Esophagus squamous epithelium (tissue), 5 donors: ENCODE measurements at places on chromosomes 3 and 15.

DNA sequence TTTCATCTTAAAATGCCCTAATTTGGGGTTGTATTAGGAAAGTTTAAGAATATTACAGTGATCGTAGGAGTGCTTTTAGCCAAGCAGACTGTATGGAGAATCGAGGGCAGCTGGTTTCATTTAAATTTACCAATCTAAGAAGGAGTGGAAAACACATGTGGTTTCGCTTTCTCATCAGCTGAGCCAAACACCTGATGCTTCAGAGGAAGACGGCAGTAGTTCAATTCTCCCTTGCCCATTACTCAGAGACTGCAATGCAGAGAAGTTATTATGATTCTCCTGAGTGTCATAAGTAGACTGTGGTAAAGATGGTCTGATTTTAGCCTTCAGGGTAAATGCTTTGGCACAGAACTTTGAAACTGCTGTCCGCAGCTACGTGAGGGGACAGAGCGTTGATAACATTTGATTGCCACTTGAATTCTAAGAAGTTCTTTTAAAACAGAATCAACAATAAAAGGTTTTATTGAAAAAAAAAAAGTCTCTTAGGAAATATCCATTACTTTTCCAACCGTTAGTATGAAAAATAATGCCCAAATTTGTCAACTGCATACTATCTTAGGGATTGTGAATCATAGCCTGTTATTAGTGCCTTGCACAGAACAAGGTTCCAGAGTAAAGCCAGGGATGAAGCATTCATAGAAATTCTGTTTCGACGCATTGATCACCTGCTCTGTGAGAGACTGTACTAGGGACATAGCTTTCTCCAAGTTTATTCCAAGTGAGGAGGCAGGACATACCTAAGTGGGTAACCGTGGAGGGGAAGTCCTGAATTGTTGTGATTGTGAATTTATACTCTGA is 25.6 kb downstream of the LYSMD4 start:
- DNase-seq: no peak

GRCh38 chr15:47570881-47571640 is 146.2 kb upstream of the SEMA6D start:
- DNase-seq: no peak

DNA sequence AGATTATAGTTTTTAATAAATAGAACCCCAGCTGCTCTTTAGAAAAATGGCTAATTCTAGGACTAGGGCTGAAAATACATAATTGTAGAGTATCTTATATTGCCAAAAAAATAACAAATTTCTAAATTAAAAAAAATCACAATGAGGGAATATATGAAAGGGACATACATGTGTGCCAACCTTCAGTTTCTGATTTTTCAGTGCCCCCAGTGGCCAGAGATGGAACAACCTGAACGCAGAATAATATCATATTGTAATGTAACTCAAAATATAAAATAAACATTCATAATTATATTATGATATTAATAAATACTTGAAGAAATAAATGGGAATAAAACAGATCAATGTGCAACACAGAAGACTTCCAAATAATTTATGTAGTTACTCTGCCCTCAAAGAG is 460.5 kb downstream of the ZNF385D start:
- no peak for DNase-seq

DNA sequence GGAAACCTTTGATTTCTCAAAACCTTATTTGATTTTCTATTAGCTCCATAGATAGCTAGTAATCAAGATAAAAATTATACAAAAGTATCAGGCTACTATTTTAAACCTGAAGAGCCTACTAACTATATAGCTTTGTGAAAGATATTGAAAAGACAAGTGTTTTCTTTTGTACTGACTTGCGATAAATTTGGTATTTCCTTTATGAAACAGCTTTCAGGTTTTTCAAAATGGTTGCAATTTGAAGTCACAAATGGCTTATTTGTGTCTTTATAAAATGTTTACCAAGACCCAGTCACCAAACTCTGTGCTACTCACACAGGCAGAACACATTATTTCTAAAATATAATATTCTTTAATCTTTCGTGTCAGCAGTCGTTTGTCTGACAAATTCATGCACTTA is 167.5 kb upstream of the ALCAM start:
- DNase-seq: no peak

DNA sequence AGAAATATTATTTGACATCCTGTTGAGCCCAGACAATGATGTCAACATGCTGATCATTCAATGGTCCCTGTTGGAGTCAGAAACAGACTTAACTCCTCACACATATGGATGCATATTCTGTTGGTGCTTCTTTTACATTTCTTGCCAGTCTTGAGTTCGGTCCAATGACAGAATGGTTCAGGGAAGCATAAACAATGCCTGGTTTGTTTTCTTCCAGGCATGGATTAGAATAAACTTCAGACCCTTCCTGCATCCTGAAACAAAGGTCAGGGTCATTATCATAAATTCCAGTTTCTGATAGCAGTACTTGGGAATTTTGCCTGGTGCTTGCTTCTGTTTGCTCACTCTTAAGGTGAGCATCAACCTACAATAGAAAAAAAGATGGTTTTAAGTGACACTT is 33.3 kb downstream of the BTLA start:
- DNase-seq: no peak

DNA sequence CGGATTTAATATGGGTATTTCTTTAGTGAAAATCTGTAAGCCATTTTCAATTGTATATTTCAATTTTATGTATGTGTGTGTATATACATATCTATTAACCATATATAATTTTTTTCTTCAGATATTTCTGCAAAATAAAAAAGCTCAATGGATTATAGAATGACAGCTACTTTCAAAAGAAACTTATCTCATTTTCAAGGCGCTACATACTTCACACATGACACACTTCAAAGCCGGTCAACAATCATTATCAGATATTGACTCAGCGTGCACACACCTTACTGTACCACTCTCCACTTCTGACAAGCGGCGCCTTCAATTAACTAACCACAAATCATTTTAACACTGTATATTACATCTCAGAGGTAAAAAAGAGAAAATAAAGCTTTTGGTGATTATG is 39.6 kb downstream of the ATP13A3 start:
- DNase-seq: no peak

DNA sequence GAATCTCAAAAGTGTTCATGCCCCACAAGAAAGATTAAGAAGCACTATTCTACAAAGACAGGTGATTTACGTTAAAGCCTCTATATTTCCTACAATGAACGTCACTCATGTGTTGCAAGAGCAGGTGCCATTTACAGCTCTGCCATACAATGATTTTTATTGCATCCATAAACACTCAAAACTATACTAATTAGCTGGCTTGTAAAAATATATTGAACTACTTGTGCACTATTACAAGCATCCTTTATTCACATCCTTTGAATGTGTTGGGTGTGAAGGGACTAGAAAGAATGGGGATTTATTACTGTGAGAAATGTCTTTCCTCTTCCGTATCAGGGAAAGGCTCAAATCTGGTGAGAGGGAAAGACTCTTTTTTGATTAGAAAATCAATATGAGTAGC is 50.7 kb upstream of the C3orf49 start:
- no peak for DNase-seq

- DNase-seq: no peak
These were observed 56.8 kb upstream of the TGFBR2 start for GRCh38 chr3:30549600-30549999.

DNA sequence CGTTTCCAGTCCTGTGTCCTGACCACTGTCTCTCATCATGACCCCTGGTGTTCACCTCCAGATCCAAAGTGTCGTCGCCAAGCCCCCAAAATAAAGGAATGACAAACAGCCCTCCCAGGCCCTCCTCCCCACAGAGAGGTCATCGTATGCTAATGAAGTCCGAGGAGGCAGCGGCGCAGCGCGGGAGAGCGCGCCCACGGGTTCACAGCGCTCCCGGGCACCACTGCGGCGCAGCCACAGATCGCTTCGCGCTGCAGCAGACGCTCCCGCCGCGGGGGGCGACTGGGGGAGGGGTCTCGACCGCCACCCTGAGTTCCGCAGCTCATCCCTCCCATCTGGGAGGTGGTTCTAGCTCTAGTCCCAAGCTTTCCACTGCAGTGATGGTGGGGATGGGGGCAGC is 1.3 kb downstream of the DGKG start:
- no peak for DNase-seq

DNA sequence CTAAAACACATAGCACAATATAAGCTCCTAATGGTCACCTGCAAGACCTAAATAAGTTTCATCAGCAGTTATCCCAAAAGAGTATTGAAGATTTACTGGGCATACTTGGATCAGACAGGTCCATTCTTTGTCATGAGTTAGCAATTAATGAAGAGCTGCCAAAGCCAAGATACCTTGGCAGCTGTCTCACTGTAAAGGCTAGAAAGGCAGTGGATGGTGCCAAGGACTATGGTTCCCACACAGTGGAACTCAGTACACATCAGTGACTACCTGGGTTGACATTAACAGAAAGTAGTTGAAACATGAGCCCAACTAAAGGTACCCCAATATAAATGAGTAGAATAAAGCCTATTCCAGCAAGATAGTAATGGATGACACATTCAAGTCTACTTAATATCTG is 41.1 kb upstream of the TMCO5A start:
- no peak for DNase-seq

DNA sequence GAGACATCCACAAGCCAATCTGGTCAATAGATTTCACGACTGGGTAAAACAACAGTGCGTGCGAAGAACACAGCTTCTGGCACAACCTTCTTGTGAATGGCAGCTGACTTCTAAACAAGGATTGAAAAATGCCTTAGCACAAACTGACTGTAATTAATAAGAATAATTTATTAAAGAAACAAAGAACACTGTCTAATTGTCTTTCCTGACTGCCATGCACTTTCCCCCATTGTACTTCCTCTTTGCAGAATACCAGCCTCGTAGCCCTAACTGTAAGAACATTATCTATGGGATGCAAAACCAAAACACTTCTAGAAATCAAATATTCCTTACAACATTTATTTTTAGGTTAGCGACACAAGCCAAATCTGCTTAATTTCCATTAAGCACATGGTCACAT is 6.5 kb downstream of the FOXP1 start:
- DNase-seq: no peak

- no peak for DNase-seq
These were observed 102.4 kb downstream of the RAB11A start for GRCh38 chr15:65971741-65971995.

DNA sequence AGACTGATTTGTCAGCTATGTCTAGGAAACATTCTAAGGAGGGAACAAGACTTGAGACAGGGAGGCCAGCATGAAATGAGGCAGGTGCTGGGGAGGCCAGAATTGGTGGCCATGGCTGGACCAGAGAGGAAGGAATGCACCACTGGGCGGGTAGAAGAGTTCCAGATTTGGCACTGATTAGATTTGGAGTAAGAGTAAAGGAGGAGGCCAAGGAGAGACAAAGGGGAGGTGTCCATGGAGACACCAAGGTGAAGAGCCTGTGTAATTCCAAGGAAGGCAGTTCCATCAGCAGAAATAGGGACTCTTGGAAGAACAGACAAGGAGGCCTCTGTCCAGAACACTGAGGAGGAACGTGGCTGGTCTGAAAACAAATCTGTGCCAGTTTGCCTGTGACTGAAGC is 1.8 kb downstream of the ARNT2 start:
- no peak for DNase-seq

GRCh38 chr3:134277066-134277660 is 26.5 kb upstream of the RYK start:
- DNase-seq: no peak

GRCh38 chr15:55669270-55669669 is 73.7 kb downstream of the PRTG start:
- DNase-seq: no peak

DNA sequence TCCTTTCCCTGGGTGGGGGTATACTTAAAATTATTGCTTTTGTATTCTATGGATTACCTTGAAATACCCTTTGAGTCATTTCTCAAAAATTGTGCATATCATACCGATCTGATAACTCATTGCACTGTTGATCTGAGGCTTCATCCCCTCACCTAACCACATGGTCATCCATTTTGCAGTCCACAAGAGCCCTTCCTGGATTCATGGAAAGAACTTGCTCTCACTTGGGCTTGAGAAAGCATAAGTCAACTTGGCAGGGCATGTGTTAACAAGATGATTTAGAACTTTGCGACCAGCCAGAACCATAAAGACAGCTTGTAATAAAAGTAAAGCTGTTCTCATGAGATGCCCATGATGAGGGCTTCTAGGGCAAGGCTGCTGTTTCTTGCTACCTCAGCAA is 22.2 kb downstream of the MME start:
- DNase-seq: no peak

DNA sequence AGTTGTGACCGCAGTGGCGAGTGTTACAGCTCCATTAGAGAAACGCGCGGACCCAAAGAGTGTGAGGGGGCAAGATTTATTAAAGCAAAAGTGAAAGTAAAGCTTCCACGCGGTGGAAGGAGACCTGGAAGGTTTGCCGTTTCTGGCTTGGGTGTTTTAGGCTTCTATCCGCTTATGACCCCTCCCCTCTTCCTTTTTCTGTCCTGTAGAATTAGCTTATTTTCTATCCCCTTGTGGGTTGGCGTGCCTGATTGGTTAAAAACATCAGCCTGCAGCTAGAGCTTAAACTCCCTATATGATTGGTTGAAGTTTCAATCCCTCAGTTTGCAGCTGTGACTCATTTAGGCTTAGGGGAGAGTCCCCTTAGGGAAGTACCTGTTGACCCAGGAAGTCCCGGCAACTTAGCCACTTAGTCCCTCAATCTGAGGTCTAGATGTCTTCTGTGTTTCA is 39.6 kb downstream of the C3orf38 start:
- DNase-seq: no peak

DNA sequence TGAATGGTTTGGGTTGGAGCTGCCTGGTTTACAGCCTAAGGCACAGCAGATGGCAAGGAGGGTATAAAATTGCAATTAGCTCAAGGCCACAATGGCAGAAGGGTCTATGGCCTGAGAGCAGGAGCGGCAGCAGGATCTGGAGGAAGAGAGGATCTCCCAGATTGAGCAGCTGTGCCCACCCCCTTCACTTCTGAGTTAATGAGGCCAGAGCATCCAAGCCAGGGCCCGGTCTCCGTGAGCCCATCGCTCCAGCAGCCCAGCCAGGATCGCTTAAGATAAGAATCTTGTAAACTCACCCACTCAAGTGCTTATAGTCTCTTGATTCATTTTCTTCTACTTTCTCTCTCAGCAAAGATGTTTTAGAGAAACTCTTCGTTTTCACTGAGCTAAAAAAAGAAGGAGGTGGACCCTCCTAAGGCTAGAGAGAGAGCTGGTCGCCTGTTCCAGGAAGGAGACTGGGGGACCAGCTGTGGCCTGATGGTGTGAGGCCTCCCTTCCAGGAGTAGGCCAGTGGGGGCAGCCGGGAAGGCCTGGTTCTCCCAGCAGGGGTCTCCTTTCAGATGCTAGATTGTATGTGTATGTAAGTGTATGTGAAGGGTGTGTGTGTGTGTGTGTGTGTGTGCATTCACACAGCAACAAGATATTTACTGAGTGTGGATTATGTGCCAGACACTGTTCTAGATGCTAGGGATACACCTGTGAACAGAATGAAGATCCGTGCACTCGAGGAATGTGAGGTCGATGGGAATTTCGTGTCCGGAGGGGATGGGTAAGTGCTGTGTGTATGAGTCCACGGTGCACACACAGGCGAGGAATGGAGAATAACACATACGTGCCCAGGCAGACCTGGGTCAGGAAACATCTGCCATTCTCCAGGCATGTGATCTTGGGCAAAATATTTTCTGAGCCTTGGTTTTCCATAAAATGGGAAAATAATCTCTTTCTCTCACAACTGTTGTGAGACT is 18.6 kb downstream of the MAGEF1 start:
- no peak for DNase-seq
